ENCODE measurements at places on chromosomes 1 and 21.

DNA sequence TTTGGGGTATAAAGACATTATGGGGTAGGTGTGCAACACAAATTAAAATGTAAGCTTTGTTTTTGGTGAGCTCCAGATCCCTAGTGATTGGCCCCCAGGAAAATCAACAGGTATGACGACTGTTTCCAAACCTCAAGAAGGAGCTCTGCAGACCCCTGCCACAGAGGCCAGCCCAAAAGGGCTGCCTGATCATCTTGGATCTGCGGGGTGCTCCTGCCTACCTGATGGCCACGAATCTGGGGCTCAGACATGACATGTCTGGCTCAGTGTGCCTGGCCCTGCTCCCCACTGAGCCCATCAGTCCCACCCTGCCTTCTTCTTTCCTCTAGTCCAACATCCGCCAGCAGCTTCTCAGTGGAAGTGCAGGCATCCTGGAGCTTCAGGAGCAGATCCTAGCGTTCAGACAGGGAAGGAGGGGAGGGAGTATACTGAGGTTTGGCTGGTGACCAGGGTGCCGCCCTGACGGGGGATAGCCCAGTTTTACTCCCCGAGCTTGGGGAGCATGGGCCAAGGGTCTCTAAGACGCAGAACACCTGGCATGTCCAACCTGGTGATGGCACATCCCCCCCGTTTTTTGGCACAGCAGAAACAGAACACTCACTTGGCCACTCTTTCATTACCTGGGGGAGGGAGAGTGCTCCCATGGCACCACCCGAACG, 31.8 kb downstream of the ZNF496 start:
- no peak for DNase-seq
- peaks cover 42% of the 10 kb centered on the region for H3K36me3 ChIP-seq
- no peak overlapping the region for H3K27ac ChIP-seq
- peaks cover 18% of the 10 kb centered on the region for H3K4me1 ChIP-seq
- no peak overlapping the region for H3K4me3 ChIP-seq

DNA sequence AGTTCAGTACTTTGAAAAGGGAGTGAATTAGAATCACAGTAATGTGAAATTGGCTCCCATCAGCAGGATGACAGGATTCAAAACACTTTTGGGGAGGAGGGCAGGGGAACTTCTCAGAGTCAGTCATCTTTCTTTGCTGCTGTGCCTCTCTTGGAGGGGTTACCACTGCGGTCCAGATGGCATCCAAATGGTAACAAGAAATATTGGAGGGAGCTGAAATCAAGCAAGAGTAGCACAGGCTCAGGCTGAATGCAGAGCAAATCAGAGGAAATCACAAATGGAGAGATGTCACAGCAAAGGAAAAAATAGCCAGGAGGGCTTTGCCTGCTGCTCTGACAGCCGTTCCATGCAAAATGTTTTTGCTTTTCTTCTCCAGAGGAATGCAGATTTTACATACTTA, 75.0 kb upstream of the C8B start:
- H3K27ac ChIP-seq: no peak overlapping the region
- no peaks in the 10 kb centered on the region for H3K4me1 ChIP-seq
- no peaks in the 10 kb centered on the region for H3K36me3 ChIP-seq
- peaks cover 4% of the 10 kb centered on the region for H3K27me3 ChIP-seq
- no peak for DNase-seq

- H3K27me3 ChIP-seq: no peaks in the 10 kb centered on the region
- H3K36me3 ChIP-seq: no peaks in the 10 kb centered on the region
- peak; percentile 47 for DNase-seq
- no peaks in the 10 kb centered on the region for H3K4me1 ChIP-seq
- no peak overlapping the region for H3K27ac ChIP-seq
Measured at GRCh38 chr1:63590166-63590560, 3.0 kb upstream of the PGM1 start.

DNA sequence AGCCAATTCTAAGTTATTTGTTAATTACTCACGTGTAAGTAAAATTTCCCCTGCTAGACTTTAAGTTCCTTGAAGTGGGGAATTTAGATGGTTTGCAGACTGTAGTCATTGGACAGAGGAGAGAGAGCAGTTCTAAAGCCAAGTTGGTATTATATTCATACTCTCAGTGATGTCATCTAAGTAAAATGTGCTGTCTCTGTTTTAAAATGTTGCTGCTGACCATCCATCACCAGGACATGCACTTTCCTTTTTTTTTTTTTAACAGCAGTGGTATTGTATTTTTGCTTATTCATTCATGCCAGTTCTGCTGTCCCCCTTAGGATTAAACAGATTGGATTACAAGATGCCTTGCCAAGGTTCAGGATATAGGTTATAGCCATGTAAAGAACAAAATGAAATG, 2.3 kb downstream of the TTLL7 start:
- H3K27me3 ChIP-seq: no peaks in the 10 kb centered on the region
- DNase-seq: peak; percentile 59
- no peaks in the 10 kb centered on the region for H3K36me3 ChIP-seq
- H3K4me1 ChIP-seq: peaks cover 4% of the 10 kb centered on the region

GRCh38 chr1:14486401-14487201, 111.9 kb upstream of the KAZN start:
- no peak for DNase-seq
- no peaks in the 10 kb centered on the region for H3K36me3 ChIP-seq
- peaks cover 2% of the 10 kb centered on the region for H3K4me1 ChIP-seq

- H3K27ac ChIP-seq: no peak overlapping the region
- H3K4me3 ChIP-seq: no peak overlapping the region
- peaks cover 11% of the 10 kb centered on the region for H3K36me3 ChIP-seq
- DNase-seq: no peak
Measured at GRCh38 chr1:7827126-7827955, 25.5 kb downstream of the UTS2 start.

All from mesenchymal stem cell (in vitro differentiated cells and primary cell).